Pancreas (tissue), 10 donors: ENCODE measurements at places on chromosomes 12 and 14.

- DNase-seq, result no peak
These were observed 653 bp upstream of the IFI27 start for GRCh38 chr14:94109915-94110250.

GRCh38 chr14:31536201-31536960 lies 24.8 kb upstream of the NUBPL start:
- no peak for DNase-seq

DNA sequence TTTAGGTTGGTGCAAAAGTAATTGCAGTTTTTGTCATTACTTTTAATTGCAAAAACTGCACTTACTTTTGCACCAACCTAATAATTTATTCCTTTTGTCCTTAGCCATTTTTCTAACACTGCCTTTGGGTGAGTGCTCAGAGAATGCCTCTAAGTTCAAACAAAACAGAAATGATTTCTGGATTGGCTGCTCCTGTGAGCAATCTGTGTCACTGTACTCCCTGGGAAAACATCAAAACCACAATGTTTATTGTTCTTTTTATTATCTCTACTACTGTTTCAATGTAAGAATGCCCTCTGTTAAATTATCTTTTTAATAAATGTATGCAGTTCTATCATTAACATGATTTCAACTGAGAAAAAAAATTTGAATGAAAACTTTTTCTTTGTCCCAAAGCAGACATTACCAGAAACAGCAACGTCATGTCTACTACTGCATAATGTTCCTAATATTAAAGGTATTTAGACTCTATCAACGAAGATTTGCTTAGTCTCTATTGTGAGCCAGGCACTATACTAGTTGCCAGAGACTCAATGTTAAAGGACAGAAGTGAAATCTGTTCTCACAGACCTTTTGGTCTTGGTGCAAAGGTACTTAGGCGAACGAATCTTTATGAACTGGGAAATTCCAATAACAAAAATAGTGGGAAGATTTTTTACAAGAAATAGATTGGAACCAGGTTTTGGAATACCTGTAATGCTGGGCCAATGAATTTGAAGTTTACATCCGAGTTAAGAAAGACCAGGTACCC lies 6.2 kb downstream of the SLC41A2 start:
- no peak for DNase-seq

DNA sequence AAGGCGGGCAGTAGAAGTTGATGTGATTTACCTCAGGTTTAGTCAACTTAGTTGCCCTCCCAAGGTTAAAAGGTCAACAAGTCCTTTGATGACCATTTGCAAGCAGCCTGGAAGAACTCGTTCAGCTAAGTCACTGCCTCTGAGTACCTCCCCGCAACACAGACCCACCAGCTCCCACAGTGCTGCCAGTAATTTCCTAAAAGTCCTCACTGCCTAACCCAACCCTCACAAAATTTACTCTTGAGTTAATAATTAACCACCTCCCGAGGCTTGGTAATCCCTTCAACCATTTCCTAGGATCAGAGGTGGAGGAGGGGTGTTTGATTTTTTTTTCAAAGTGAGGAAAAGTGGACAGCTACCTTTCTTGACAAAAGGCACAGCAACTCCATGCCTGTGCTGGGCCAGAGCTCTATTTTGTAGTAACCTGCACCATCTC lies 55.8 kb downstream of the MAP3K9 start:
- DNase-seq, result peak; percentile 39

DNA sequence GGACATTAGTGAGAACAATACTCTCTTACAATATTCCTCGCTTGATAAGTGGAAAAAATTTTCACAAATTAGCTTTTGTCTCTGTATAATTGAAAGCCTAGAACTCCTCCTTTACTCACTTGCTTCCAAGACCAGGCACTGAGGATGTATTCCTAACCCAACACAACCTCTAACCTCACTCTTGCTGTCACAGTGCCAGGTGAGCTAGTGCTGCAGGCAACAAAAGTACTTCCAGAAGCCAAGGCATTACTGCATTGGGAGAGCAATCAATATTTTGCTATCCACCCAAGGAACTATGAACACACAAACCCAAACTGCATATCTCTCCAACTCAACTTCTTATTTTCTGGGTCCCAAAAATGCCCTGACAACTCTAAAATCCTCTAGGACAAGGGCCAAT lies 1081.0 kb downstream of the VRK1 start:
- no peak for DNase-seq

GRCh38 chr14:97848317-97848980 lies 1051.3 kb downstream of the VRK1 start:
- no peak for DNase-seq

DNA sequence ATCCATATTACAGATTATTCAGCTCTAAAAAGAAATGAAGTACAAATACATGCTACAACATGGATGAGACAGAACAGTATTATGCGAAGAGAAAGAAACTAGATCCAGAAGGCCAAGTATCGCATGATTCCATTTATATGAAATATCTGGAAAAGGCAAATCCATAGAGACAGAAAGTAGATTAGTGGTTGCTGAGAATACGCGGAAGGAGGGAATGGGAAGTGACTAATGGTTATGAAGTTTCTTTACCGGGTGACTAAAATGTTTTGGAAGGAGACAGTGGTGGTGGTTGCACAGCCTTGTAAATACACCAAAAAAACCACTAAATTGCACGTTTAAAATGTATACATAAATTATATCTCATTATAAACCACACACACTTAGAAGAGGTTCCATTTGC lies 12.5 kb downstream of the PRDM4 start:
- no peak for DNase-seq

- DNase-seq, result no peak
These were observed 7.8 kb downstream of the ADIPOR2 start for GRCh38 chr12:1698720-1699119.

DNA sequence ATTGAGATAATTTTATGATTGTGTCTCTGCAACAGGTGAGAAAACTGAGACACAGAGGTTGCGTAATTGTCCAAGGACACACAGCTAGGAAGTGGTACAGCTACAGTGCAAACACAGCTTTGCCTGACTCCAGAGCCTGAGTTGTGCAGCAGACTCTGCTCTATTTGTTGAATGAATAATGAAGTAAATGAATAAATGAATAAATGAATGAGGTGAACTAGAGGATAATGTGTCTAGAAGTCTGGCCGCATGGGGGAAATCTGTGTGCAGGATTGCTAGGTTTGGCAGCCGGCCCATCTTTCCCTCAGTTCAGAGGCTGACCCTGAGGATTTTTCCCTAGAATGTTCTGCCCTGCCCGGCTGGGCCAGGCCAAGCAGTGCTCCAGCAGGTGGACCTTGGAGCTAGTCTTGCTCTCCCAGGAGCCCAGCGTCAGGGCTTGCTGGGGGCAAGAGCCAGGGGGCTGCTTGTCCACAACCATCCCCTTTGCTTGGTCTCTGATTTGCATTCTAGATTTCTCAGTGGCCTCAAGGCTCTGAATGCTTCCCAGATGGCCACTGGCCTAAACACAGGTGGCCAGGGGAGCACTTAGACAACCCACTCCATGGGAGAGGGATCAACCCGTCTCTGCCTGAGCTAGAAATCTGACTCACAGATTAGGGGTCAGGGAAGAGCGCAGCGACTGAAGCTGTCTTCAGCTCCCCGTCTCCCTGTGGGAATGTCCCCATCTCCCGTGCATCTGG lies 225.2 kb downstream of the C12orf75 start:
- no peak for DNase-seq

- no peak for DNase-seq
These were observed 152.1 kb downstream of the GALC start for GRCh38 chr14:87840906-87841305.

- no peak for DNase-seq
These were observed 11.5 kb downstream of the SYNDIG1L start for GRCh38 chr14:74414403-74415114.

DNA sequence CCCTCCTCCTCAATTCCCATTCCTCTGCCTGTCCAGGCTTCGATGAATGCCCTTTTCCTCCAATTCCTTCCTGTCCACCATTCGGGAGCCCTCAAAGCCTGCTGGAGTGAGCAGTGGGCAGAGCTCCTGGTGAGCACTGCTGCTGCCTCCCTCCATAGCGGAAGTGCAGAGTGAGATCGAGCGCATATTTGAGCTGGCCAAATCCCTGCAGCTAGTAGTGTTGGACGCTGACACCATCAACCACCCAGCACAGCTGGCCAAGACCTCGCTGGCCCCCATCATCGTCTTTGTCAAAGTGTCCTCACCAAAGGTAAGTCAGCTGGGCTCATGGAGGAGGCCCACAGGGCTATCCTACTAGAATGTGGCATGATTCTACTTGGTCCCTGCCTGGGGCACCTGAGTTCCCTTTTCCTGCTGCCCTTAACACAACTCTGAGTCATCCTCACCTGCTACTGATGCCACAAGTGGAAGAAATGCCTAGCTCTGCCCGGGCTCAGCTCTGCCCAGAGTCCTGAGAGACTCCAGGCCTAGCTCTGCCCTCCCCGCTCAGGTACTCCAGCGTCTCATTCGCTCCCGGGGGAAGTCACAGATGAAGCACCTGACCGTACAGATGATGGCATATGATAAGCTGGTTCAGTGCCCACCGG lies 8.0 kb downstream of the CACNB3 start:
- DNase-seq, result no peak

DNA sequence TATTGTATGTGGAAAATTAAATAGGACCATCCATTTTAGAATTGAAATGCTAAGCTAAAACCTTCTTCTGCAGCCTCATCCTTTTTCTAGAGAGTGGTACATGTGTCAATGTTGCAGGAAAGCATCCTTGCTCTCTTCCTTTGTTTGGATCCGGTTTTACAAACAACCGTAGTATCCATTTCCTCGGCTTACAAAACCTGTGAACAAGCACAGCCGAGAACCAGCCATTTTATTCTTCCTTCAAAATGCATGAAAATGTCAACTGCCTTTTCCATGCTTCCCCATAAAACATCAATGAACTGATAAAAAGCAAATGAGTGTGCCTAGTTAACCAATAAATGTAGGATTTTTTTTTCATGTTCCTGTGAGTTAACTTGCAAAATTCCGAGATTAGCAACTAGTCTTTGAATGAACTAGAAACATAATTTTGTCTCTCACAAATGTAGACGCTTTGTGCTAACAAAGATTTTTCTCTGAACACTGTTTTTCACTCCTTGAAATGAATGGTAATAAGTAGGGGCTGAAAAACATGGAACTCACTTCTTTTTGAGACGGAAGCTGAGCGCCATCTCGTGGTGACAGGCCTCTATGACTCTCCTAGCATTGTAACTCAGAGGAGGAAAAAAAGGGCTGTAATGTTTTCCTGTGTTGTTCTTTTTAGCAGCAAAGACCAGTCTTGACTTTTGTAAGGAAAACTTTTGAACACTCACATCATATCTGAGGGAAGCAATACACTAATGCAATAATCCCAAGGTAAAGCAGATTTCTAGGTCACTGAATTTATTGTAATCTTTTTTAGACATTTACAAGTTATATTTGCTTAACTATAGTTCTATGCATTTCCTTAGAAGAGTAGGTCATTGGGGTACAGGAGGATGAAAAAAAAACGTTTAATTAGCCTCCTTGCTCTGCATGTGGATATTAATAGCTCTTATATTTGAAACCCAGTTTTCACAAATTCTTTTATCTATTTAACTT lies 157.4 kb upstream of the FOXG1 start:
- DNase-seq, result no peak

- DNase-seq, result no peak
These were observed 8.8 kb downstream of the GPR33 start for GRCh38 chr14:31479027-31479426.

GRCh38 chr12:94207849-94208621 lies 59.7 kb downstream of the PLXNC1 start:
- DNase-seq, result no peak

- no peak for DNase-seq
These were observed 40.6 kb upstream of the CDKN3 start for GRCh38 chr14:54356172-54356571.

- no peak for DNase-seq
These were observed 257.0 kb upstream of the MGAT4C start for GRCh38 chr12:86513226-86513625.

- no peak for DNase-seq
These were observed 147.9 kb downstream of the ETV6 start for GRCh38 chr12:11797317-11797913.

DNA sequence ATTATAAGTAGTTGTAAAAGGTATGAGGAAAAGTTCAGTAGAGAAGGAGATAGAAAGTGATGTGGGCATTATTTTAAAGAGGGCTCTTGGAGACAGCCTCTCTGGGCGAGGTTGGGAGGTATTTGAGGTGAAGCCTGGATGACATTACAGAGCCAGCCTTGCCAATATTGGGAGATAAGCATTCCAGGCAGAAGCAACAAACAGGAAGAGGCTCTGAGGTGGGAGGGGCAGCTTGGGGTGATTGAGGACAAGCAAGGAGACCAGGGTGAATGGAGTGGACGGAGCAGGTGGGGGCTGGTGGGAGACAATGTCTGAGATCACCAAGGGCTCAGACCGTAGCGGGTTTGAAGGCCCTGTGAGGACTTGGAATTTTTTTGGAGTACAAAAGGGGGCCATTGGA lies 87.3 kb downstream of the DYRK2 start:
- no peak for DNase-seq

DNA sequence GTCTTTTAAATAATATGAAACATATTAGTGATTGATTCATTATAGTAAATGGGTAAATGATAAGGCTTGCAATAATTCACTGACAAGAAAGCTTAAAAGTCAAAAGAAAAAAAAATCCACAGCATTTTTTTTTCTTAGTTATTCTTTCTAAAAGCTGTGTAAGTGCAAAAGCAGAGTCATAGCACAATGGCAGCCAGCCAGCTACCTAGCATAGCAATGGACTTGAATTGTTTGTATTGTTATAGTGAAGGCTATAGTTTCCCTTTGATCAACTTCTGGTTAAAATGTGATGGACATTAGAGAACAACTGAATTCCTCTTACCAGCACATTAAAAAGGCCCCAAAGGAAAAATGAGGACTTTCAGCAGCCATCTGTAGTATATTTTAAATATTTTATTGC lies 232.1 kb downstream of the NAV3 start:
- peak; percentile 30 for DNase-seq

- no peak for DNase-seq
These were observed 18.0 kb downstream of the ACIN1 start for GRCh38 chr14:23076785-23077408.

- DNase-seq, result no peak
These were observed 13.8 kb downstream of the PLD4 start for GRCh38 chr14:104938436-104938835.

GRCh38 chr12:123671876-123672275 lies 963 bp downstream of the TCTN2 start:
- no peak for DNase-seq
